ENCODE measurements at places on chromosomes 2 and 18.

DNA sequence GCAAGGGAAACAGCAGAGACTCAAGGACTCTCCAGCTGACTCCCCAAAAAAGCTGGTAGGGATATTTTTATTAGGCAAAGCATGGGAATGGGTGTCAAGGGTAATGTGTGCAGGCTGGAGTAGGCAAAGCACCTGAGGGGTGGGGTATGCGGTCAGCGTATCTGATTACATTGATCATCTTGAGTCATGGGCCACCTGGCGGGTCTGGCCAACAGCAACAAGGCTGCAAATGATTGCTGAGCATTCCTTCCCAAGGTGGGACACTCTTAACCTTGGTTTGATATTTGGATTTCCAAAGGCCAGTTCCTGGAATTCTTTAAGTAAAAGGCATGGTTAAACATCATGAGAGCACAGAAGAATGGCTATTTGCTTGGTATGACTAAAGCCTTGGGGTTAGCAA lies 32.6 kb upstream of the CCBE1 start:
- no peak for DNase-seq

- DNase-seq: no peak
These were observed 171.0 kb upstream of the CAVIN2 start for GRCh38 chr2:192017844-192018243.

GRCh38 chr2:97848306-97848705 lies 134.9 kb downstream of the ZAP70 start:
- no peak for DNase-seq

DNA sequence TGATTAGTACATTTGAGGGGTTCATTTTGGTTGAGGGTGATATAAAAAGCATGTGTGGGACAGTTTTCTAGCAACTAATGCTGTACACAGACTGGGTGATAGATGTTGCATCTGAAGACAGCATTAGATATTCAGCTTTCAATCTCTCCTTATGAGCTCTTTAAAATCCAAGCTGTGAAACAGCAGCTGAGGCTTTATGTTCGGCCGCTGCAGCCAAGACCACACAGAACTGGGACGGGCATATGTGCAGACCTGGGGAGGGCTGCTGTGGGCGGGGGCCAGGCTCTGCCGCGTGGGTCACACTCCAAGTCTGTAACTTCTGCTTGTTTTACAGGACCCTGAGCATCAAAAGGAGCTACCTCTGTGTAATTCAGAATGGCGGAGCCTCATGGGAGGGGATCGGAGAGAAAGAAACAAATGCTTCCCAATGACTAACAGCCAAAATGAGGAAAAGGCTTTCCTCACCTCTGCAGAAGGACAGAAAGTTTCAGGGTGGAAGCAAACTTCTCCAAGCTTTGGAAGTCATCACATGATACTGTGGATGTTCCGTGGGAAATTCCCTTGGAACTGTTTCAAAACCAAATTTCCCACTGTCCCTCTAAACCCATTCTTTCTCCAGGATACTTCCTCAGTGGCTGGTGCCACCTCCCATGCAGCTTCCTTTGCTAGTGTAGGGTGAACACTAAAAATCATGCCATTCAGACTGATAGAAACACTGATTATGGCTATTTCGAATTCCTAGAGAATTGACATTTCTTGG lies 711.9 kb upstream of the ID2 start:
- no peak for DNase-seq
